Myocyte (in vitro differentiated cells): ENCODE measurements at places on chromosomes 12 and 14. TPM values are rescaled to one million over a fixed set of nuclear protein-coding genes. Genes with fewer than 3 reads are reported as not detected.
A peak's percentile ranks its signal among the peaks of the same experiment; 100 is the strongest.

GRCh38 chr12:82474181-82474797 lies 116.0 kb downstream of the METTL25 start:
- DNase-seq = no peak

DNA sequence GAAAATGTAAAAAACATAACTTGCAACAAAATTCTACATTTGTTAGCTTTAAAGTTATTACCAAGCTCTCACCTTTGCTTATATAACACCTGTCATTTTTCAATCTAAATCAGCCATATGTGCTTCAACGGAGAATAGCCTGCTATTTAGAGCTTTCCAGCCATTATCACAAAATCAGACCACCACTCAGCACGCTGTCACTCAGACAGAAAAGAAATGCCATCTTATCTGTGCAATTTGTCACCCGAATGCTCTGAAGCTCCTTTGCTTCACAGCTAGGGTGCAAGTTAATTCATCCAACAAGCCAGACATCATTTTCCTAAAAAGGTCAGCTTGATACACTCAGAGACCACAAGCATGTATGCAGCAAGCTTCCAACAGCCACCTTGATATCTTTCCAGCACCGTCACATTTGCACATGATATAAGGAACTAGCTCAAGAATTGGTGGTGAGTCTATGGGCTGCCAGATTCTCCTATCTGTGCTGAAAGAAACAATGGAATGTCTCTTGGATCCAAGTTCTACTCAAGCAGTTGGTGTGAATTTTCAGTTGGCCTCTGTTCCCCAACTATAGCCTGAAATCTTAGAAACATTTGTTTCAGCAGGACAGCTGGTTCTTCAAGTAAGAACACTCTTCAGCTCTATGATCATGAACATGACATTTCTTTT lies 20.0 kb upstream of the IFNG-AS1 start:
- DNase-seq = peak; percentile 68

GRCh38 chr12:57088354-57089270 lies at the start of gene NAB2:
TSS of gene NAB2 (plus strand) at chr12:57089114. CDS start at chr12:57089272, 158 bp downstream.
- peak; percentile 96 for DNase-seq

GRCh38 chr14:95569440-95569839 lies 34.6 kb downstream of the GLRX5 start:
- no peak for DNase-seq

- no peak for DNase-seq
These were observed 451.6 kb downstream of the RGS6 start for GRCh38 chr14:72383865-72384264.

DNA sequence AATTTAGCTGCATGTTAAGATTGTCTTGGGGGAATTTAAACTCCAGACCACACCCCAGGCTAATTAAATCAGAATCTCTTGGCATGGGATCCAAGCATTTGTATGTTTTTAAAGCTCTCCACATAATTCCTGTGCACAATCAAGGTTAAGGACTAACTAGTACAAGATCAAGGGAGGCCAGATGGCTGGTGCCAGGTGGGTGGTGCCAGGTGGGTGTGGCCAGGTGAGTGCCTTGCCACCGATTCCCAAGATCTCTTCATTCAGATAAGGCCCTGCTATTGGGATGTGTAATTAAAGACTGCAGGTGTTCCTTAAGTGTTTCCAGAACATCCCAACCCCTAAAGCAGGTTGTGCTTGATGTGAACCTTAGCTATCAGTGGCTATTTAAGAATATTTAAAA lies 75.1 kb downstream of the NRXN3 start:
- DNase-seq = no peak

- DNase-seq = peak; percentile 40
These were observed 46.1 kb downstream of the BEGAIN start for GRCh38 chr14:100540926-100541620.

Gene PAX9
- 0.05 and 0.62 TPM in 2 replicates for total RNA-seq

Gene CIPC
- total RNA-seq = 30.7 and 42.9 TPM in 2 replicates

Gene LRP1-AS
- total RNA-seq = not detected in 2 replicates

Gene RASSF9
- total RNA-seq = 0.05 and 0.08 TPM in 2 replicates
